ENCODE measurements at places on chromosomes 11 and 22. TPM values are rescaled to one million over a fixed set of nuclear protein-coding genes. Genes with fewer than 3 reads are reported as not detected.

GRCh38 chr11:32391956-32392553 lies 43.3 kb downstream of the WT1 start:
- H3K27me3 ChIP-seq, result no peaks in the 10 kb centered on the region
- DNase-seq, result no peak
- no peak overlapping the region for H3K27ac ChIP-seq
- no peaks in the 10 kb centered on the region for H3K36me3 ChIP-seq
- H3K4me1 ChIP-seq, result no peaks in the 10 kb centered on the region

GRCh38 chr11:117366248-117366647 lies 38.6 kb downstream of the CEP164 start:
- H3K27me3 ChIP-seq, result no peaks in the 10 kb centered on the region
- no peak overlapping the region for H3K4me3 ChIP-seq
- H3K4me1 ChIP-seq, result no peaks in the 10 kb centered on the region
- no peak for DNase-seq

- no peaks in the 10 kb centered on the region for H3K27me3 ChIP-seq
- no peaks in the 10 kb centered on the region for H3K4me1 ChIP-seq
- no peak overlapping the region for H3K27ac ChIP-seq
- H3K4me3 ChIP-seq, result no peak overlapping the region
- DNase-seq, result no peak
Observed at GRCh38 chr11:954392-955153, 28.9 kb downstream of the AP2A2 start.

DNA sequence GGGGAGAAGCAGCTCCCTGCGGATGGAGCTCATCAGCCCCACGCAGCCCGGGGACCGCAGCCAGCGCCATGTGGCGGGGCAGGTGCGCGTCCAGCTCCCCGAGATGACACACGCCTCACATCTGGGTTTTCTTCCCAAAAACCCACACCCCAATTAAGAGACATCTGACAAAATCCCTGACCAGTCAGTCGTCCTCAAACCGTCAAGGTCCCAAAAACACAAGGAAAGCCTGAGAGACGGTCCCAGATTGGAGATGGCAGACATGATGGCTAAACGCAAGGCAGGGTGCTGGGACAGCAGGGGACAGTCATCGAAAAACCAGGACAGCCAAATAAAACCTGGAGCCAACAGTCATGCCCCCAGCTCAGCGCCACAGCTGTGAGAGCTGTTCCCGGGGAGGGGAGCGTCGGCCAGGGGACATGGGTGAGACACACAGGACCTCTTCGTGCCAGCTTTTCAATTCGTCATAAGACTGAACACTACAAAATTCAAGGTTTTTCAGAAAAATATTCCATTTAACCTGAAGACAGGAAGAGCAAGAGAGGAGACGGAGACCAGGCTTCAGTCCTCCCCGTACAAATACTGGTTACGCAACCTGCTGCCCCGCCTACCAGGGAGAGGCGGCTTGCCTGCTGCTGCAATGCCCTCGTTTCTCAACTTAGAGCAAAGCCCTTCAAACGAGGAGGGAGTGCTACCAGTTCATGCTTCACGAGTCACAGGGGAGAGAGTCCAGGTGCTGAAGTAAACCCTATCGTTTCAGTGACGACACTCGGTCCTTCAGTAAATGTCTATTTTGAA lies 10.5 kb downstream of the TOLLIP start:
- DNase-seq, result no peak
- H3K36me3 ChIP-seq, result peaks cover 19% of the 10 kb centered on the region
- no peak overlapping the region for H3K27ac ChIP-seq

- no peaks in the 10 kb centered on the region for H3K4me1 ChIP-seq
- H3K27me3 ChIP-seq, result no peaks in the 10 kb centered on the region
Observed at GRCh38 chr11:104663190-104664140, 234.8 kb downstream of the CASP12 start.

DNA sequence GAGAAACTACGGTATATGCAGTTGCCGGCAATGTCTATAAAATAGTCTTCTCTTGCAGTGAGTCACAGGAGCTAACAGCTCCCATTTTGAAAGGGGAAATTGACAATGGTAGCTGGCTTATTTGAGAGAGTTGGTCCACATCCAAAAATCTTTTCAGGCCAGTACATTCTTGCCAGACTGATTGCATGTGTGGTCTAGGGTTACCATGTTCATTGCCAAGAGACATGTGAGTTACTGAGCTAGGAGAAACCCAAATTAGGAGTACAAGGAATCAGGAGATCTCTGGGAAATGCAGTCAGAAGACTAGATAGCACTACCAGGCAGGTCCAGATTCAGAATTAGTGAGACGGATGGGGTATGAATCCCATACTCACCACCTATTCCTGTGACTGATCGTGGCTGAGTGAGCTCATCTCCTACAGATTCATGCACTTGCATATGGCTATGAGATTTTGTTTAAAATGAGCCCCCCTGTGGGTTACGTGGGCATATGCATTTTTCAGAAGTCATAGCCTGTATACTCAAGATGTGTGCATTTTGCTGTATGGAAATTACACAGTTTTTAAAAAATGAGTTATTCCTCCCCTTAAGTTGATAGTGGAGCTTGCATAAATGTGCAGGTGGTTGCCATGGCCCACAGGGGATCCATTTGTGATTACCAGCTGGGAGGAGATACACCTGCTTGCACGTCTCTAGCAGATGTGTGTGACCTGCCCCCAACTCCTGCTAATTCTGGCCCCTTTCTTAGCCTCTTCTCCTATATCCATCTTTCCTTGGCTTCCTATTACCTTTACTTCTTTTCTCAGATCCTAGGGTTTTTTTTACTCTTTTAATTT lies 102.7 kb downstream of the COMMD9 start:
- H3K27ac ChIP-seq, result no peak overlapping the region
- no peaks in the 10 kb centered on the region for H3K36me3 ChIP-seq
- no peaks in the 10 kb centered on the region for H3K27me3 ChIP-seq
- H3K4me1 ChIP-seq, result no peaks in the 10 kb centered on the region

SMC1B gene
- not detected for total RNA-seq

DNA sequence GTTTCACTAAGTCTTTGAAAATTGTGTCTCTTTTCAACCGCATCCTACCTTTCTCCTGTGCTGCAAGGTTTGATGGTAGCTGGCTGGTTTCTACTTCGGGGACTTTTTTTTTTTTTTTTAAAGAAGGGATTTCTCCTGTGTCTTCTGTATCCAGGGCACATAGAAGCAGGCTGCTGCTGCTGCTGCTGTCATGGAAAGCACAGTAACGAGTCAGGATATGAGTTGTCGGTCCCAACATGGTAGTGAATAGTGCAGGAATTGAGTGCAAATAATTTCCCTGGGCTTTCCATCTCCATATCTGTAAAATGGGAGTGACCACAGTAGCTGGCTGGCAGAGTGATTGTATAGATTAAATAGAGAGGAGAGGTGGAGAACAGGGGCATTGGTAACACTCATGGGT lies 118.3 kb upstream of the NAV2 start:
- H3K27me3 ChIP-seq, result no peaks in the 10 kb centered on the region
- H3K4me1 ChIP-seq, result peaks cover 27% of the 10 kb centered on the region
- H3K4me3 ChIP-seq, result no peak overlapping the region
- H3K27ac ChIP-seq, result peak overlapping the region; percentile 90
- no peak for DNase-seq

RASGRP2 gene
- 78.4 TPM for total RNA-seq

BATF2 gene
- 0.92 TPM for total RNA-seq

All from thoracic aorta (tissue), 2 donors.